ENCODE measurements at places on chromosomes 12 and 14. TPM values are rescaled to one million over a fixed set of nuclear protein-coding genes. Genes with fewer than 3 reads are reported as not detected.

DNA sequence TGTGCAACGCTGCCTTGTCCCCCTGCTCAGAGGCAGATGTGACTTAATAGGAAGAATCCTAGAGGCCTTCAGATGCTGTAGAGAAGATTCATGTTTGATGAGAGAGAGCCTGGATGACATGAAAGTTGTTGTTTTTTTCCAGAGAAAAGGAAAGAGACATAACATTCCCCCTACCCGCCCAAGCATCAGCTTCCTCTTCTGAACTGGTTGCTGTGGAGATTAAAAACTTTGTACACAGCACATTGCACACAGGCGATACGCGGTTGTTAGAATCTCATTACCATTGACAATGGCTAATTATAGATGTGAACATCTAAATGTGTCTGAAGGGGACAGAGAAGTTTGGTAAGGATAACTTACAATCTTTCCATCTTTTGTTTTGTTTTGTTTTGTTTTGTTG, 13.6 kb upstream of the ETFBKMT start:
- DNase-seq, result no peak

DNA sequence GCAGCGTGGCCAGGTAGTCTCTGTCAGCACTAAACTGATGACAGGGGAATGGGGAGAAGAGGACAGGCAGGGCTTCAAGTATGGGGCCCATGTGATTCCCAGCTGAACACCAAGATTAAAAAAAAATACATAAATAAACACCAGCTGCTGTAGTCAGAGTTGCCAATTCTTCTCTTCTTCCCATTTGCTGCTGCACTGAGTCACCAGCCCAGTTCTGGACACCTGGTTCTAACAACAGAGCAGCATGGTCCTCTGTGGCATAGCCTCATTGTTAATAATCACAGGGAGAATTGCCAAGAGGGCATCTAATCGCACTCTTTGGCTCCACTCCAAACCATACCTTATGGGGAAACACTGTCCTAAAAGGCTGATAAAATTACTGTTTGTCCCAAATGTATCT, 15.1 kb downstream of the PPM1H start:
- peak; percentile 70 for DNase-seq

ADGRD1 gene
- total RNA-seq, result 15.6 TPM

SERPINA6 gene
- total RNA-seq, result 4.1 TPM

GRCh38 chr14:101250336-101250947, 310.9 kb upstream of the DIO3 start:
- peak; percentile 4 for DNase-seq

PLEKHH1 gene
- total RNA-seq, result 3.3 TPM

- no peak for DNase-seq
Observed at GRCh38 chr14:52730709-52731111, 744 bp downstream of the STYX start.

Data from Daoy (cell line).